ENCODE measurements at places on chromosomes 5 and 9.

GRCh38 chr9:88905506-88905905, 85.8 kb upstream of the S1PR3 start:
- no peak for DNase-seq

DNA sequence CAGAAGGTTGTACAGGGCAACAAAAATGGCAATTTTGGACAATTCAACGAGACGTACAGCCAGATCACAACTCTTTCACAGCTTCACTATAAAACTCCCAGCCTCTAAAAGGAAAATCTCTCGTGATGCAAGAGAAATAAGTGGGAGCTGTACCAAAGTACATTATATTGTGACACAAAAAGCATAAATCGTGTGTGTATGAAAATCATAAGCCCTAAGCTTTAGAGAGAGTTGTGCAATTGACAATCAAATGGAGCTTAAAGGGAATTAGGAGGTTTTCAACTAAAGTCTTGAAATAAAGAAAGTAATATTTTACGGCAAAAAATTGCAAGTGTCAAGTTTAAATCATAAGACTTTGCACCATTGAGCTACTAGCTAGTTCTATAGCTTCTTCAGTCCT, 194.8 kb upstream of the TBCA start:
- no peak for DNase-seq

DNA sequence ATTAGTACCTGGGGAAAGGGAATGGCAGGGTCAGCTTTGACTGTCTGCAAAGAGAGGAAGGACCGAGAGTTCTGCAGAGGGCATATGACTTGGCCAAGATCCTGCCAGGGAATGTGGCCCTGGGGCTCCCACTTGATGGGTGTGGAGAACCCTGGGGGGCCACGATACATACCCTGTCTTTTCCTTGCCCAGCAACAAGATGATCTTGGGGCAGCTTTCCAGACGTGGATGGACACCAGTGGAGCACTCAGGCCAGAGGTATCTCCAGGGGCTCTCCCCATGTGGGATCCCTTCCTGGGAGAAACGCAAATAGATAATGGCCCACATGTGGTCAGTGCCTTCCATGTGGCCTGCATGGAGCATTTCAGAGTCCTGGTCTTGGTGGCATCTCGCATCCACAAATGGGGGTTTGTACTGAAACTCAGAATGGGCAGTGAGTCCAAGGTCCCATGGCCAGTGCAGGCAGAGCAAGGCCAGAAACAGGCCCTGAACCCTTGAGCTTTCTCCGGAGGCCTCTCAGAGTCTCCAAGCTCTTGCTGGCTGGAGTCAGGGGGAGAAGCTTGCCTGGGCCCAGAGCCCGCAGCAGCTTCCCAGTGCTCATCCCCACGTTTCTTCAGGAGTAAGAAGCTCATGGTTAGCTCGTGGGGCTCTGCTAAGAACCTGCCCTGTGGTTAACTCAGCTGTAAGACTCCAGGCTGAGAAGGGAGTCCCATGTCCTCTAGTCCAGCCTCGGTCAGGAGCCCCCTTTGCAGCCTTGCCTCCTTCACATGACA, 18.3 kb upstream of the ORM1 start:
- no peak for DNase-seq

GRCh38 chr9:79208791-79209396, 362.9 kb upstream of the TLE4 start:
- no peak for DNase-seq

DNA sequence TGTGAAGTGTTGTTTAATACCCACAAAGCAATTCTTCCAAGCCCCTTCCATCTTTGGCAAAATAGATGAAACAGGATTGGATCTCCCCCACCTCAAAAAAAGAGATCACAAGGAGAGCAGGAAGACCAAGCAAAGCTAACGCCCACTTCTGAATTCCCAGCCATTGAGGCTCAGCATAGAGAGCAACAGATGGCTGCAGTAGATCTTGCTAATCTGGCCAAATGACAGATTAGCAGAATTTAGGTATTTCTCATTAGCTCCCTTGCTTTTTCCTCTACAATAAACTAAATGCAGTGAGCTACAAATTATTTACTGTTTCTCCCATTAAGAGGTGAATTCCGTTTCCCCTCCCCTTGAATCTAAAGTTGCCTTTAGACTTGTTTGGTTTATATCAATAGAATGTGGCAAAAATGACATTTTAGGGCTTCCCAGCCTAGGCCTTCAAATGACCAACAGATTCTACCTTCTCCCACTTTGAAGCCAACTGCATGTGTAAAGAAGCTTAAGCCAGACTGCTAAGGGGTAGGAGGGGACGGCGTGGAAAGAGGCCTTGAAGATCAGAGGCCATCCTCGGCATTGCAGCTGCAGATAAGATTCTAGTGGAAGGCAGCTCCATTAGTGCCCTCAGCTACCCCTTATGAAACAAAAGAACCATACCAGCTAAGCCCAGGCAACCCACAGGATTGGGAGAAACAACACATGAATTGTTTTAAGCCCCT, 56.8 kb upstream of the CPEB4 start:
- DNase-seq, result no peak

DNA sequence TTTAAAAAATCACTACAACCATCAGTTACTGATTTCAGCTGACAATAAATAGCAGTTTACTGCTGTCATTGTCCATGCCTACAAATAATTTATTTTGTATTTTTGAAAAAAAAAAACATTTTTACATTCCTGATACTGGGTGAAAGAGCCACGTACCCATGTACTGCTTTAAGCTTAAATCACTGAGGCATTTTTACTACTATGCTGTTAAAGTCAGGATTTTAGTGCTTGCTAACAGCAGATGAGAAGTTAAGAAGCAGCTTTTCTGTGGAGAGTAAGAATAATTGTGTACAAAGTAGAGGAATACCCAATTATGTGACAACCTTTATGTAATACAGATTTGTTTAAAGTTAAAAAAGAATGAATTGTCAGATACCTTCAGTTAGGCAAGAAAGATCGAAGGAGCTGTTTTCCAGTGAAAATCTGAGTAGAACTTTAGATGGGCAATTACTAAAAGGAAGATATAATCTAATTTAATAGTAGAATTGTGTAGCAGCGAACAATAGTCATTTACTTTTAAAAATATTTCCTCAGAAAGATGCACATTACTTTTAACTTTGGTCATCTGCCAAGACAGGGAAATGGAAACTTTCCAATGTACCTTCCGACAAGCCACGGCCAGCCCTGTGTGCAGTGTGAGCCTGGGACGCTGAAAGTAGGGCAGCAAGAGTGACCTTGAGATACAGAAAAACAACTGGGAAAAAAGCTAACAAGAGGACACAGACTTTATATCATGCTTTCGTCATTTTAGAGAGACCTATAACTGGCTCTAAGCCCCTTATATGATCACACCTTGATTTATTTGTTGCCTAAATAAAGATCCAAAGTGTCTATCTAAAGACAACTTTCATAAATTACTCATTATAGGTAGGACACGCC, 39.9 kb downstream of the RHOBTB3 start:
- DNase-seq, result no peak

GRCh38 chr5:1004461-1005248, 3.9 kb upstream of the NKD2 start:
- DNase-seq, result peak; percentile 47

DNA sequence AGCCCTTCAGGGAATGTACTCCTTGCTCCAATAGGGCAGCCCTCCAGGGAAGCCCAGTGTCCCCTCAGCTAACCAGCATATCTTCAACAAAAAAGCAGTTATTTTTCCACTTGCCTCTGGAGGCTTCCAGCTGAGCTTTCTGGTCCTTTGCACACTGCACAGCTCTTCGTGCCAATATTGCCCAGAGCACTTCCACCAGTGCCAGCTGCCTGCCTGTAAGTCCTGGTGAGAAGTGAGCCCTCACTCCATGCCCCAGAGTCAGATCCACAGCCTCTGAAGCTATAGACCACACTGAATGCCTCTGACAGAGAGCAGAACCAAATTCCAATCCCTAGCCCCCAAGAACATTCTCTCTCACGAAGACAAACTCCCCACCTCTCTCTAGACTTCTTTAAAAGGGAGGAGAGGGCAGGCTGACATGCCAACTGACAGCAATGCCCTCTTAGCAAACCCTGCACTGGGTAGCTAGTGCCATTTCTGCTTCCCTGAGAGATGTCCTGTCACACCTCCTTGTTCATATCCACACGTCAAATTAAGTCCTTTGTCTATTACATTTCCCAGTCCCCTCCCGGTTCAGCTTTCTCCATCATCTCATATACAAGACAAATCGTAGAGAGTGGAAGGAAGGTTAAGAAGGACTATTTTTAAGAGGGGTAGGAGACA, 12.7 kb upstream of the HEXB start:
- DNase-seq, result no peak

DNA sequence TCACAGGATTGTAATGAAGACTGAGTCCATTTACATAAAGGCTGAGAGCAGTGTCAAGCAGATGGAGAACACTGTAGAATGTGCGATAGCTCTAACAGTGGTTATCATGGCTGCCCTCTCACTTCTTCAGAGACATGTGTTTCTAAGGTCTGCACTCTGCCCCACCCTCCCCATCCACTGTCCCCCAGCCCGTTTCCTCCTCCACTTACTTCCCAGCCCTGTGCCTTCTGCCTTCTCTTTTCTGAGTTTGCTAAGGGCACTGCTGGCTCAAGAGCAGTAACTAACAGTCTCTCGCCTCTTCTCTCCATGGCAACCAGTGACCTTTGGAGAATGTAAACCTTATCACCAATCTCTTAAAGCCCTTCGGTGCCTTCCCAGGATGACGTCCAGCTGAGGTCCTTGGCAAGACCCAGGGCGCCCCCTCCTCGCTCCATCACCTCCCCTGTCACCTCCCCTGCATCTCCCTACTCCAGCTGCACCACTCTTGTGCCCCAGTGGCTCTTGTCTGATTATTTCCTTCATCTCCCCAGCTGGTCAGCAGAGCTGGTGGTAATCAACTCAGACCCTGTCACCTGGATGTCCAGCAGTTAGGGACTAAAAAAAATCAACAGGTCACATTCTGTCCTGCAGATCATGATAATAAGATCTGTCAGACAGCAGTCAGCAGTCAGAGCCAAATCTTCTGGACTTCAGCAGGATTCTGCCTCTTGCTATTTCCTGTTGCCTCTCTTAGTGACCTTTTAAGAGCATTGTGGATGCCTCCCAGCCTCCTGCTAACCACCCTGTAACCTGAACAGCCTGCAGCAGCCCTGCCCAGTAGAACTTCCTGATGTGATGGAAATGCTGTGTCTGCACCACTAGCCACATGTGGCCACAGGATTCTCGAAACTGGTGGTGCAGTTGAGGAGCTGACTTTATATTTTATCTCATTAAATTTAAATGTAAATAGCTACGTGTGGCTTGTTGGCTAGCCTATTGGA, 9.0 kb downstream of the FXN start:
- no peak for DNase-seq

Measured in CD4-positive, alpha-beta T cell treated with Interleukin-1 beta for 1 hour (primary cell).